Non-pigmented ciliary epithelial cell (primary cell): ENCODE measurements at places on chromosomes 11 and 22.
A peak's percentile ranks its signal among the peaks of the same experiment; 100 is the strongest.

DNA sequence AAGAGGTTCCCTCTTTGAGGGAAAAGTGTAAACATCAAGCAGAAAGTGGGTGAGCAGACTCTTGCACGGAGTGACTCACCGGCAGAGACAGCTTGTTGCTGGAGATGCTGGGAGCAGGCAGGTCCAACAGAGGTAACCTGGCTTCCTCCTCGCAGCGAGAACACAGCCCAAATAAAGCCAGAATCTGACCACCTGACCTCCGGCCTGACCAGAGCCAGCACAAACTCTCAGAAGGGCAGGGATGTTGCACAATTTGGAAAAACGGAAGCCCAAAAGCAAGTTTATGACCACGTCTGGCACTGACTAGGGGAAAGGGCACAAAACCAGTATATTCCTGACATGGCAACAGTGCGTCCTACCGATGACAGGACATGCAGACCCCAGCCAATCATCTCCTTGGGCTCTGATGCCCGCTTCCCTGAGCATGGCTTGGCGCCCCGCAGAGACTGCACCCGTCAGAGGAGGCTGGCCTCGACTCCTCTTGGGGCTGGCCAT is 5.4 kb downstream of the SMCO4 start:
- DNase-seq = no peak

DNA sequence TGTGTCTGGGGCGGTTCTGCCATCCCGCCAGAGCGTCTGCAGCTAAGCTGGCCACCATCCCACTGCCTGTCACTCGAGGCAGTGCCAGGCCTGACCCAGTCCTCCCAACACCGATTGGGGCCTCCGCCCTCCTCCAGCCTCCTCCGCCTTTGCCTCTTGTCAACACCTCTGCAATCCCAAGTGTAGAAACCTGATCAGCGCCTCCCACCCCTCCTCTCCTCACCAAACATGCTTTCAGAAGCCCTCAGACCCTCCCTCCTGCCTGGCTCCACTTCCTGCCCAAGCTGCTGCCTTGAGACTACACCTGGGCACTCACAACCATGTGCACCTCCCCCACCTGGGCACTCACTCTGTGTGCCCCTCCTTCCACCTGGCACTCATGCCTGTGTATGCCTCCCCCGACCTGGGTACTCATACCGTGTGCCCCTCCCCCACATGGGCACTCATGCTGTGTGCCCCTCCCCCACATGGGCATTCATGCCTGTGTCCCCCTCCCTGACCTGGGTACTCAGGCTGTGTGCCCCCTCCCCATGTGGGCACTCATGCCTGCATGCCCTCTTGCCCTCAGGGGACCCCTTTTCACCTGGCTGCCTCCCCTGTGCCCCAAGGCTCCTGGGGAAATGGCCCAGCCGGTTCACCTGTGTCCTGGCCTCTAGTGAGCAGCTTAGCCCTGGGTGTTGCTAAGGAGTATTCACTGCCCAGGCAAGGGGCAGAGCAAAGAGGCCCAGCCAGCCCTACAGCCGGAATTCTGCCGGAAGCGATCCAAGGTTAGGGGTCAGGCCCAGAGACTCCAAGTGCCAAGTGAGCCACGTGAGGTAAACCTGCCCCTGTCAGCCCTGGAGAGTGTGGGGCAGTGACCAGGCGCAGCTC is 5.5 kb upstream of the IFITM10 start:
- no peak for DNase-seq

DNA sequence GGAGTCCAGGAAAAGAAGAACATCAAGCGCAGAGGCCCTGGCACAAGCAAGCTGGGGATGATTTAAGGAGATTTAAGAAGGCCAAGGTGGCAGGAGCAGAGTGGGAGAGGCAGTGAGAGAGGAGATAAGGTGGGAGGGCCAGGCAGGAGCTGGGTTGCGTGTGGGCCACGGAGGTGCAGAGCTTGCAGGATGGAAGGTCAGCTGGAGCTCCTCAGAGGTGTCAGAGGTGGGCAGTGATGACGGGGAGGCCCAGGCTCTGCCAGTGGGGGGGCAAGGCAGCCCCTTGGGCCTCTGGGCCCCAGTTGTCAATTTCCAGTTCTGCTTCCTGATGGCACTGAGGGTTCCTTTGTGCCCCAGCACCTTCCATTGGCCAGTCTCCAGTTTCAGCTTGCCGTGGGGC is 6.5 kb downstream of the FRMD8 start:
- no peak for DNase-seq

GRCh38 chr11:66676931-66677598 is 622 bp downstream of the RBM4B start:
- DNase-seq = no peak

DNA sequence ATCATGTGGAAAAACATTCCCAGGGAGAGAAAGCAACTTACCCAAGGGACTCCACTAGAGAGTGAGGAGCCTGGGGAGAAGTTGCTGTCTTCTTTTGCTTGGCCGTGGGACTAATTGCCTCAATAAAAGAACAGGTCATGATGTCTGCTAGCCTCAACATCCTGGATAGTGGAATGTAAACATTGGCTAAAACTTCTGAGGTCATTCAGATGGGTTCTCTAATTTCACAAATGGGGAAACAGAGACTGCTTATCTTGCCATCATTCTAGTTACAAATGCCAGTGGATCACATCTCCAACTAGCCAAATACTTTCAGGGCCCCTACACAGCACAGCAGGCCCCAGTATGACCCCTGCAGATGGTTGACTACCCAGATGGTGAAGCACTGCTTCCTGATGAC is 28.4 kb upstream of the PAMR1 start:
- DNase-seq = peak; percentile 92

- DNase-seq = no peak
Measured at GRCh38 chr22:40834619-40835018, 15.5 kb upstream of the SLC25A17 start.

GRCh38 chr22:39785232-39785631 is 108.3 kb downstream of the ENTHD1 start:
- no peak for DNase-seq
